ENCODE measurements at places on chromosomes 12 and 14.
A peak's percentile ranks its signal among the peaks of the same experiment; 100 is the strongest.

- DNase-seq = peak; percentile 27
Measured at GRCh38 chr12:110249716-110250225, 31.3 kb upstream of the ATP2A2 start.

GRCh38 chr14:35998303-35998702 lies 172.2 kb downstream of the BRMS1L start:
- no peak for DNase-seq

DNA sequence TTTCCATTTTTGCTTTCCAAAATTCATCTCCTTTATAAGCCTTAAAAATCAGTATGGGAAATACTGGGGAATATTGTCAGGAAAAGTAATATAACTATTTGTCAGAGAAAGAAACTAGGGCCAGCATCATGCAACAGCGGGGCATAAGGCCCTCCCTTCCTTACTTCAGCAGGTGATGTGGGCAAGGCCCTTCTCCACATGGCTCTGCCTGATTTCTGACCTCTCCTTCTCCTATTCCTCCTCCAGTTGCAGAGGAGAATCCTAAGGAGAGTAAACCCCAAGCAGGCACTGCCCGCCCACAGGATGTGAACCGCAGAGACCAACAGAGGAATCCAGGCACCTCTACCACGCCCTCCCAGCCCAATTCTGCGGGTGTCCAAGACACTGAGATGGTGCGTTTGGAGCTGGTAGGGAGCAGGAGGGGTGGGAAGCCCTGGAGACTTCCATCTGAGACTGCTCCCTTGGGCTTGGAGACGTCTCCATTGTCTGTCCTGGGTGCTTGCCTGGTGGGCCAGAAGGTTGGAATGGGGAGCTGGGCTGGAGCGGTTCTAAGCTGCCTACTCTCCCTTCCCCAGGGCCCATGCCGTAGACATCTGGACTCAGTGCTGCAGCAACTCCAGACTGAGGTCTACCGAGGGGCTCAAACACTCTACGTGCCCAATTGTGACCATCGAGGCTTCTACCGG lies 2.7 kb upstream of the SOAT2 start:
- no peak for DNase-seq

GRCh38 chr14:100435459-100435858 lies 112.3 kb downstream of the SLC25A47 start:
- DNase-seq = no peak

DNA sequence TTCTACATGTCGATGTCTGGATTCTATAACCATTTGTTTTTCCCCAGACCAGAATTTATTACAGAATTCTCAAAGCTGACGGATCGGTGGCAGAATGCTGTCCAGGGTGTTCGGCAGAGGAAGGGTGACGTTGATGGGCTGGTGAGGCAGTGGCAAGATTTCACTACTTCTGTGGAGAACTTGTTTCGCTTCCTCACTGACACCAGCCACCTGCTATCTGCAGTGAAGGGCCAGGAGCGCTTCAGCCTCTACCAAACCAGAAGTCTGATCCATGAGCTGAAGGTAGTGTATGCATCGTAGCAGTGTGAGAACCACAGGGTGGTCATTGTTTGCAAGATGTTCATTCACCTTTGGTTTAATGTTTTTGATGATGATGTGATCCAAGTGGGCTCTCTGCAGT lies 124.0 kb downstream of the ESR2 start:
- no peak for DNase-seq

DNA sequence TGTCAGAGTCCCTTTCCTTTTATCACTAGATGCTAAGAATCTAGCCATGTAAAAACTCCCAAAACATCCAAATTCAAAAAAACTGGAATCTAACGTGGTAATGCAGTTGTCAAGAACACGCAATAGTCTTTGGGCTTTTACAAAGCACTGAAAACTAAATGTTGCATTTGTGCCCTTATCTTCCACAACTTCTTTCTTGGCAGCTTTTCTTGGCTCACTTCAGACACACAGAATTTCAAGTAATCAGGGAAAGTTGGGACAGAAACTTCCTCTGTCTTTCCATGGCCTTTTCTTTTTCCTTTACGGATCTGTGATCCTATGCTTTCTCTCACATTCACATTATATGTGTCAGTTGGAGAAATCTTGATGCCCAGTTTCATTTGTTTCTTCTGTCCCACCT lies 136.0 kb downstream of the CRADD start:
- peak; percentile 70 for DNase-seq

GRCh38 chr12:15214851-15215601 lies 6.2 kb downstream of the RERG start:
- DNase-seq = no peak

GRCh38 chr14:88856786-88857366 lies 32.4 kb downstream of the TTC8 start:
- DNase-seq = peak; percentile 61

- no peak for DNase-seq
Measured at GRCh38 chr12:96421014-96421413, 20.8 kb upstream of the CDK17 start.

- DNase-seq = no peak
Measured at GRCh38 chr12:11677752-11678151, 28.3 kb downstream of the ETV6 start.

GRCh38 chr12:53123578-53124351 lies 20.5 kb downstream of the SOAT2 start:
- no peak for DNase-seq

- no peak for DNase-seq
Measured at GRCh38 chr12:101379149-101379548, 28.4 kb downstream of the ARL1 start.

DNA sequence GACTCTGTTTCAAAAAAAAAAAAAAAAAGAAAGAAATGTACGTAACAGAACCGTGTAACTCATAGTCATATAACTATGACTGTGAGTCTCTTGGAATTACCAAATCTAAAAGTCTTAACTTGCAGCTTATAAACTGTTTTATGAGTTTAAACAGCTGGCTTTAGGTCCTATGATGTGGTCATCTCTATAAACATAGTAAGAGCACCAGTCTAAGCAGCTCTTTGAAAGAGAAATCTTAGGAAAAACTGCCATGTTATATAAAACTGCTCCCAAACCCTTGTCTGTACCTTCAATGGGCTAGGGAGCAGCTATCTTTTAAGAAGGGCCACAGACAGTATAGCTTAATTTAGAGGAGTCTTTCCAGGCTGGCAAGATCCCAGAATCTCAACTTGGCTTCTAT lies 115.5 kb upstream of the AEBP2 start:
- DNase-seq = no peak

GRCh38 chr14:103702497-103703432 lies 12.5 kb downstream of the XRCC3 start:
- no peak for DNase-seq

- no peak for DNase-seq
Measured at GRCh38 chr12:75683220-75683619, 171.8 kb upstream of the KRR1 start.

DNA sequence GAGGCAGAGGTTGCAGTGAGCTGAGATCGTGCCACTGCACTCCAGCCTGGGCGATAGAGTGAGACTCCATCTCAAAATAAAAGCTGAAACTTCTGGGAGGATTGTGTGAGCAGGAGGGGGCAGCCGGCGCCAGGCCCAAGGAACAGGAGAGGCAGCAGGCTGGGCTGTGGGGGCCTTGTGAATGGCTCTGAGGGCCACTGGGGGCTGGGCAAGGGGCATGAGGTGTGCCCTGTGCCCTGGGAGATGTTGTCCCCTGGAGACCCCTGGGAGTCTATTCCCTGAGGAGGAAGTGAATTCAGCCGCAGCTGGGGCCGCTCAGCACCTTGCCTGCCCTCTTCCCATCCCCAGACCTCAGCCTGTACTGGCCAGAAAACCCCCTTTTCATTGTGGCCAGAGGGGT lies 4.9 kb downstream of the LBHD2 start:
- DNase-seq = no peak

DNA sequence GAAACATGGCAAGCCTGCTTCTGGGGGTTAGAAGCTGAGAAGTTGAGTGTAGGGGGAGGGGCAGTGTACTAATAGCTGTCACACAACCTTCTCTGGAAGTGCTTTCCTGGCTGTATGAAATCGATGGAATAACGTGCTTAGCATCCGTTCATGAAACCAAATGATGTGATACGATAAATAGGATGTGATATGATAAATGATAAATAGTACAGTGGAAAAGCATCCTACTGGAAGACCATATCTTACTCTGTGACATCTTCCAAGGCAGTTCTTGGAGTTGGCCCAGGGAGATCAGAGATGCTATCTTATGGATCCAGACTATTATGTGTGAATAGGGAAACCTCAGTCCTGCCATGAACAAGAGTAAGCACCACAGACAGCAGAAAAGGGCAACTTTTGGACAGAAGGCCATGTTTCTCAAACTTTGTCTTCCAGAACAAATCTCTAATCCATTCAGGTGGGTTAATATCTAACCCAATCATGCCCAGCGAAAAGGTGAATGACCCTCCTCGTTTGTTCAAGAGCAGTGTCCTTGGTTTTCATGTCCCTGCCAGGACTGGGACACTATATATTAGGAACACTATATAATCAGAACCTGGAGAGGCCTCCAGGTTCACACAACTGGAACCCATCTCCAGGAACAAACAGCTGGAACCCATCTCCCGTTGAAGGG lies at the start of gene ANG:
TSS of gene ANG (plus strand) at position 598 of the 673 bp plus-strand sequence. CDS start 4,801 bp downstream, outside the sequence.
- no peak for DNase-seq

DNA sequence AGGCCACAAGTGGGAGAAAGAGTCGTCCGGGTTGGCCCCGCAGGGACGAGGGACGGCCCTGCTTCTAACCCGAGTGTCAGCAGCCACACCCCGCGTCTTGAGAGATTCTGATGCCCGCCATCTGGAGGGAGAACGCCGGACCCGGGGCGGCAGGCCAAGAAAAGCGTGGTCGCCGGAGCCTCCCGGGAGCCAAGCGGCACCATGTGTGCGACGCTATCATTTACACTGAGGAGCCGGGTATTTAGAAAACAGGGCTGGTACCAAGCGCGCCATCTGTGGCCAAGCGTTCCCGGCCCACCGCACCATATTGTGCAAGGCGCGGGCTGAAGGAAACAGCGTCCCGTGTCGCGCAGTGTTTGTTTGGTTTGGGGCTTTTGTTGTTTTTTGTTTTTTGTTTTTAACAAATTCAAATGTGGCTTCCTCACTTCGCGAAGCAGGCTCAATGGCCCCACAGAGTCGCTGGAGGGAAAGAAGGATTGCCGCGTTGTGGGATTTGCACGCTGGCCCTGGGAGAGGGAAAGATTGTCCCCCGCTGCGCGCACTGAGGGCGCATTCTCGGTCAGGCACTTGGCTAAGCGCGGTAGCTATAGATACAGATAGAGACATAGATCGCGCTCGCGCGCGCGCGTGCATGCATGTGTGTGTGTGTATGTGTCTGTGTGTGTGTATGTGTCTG lies 153.8 kb downstream of the BCL11B start:
- DNase-seq = no peak

DNA sequence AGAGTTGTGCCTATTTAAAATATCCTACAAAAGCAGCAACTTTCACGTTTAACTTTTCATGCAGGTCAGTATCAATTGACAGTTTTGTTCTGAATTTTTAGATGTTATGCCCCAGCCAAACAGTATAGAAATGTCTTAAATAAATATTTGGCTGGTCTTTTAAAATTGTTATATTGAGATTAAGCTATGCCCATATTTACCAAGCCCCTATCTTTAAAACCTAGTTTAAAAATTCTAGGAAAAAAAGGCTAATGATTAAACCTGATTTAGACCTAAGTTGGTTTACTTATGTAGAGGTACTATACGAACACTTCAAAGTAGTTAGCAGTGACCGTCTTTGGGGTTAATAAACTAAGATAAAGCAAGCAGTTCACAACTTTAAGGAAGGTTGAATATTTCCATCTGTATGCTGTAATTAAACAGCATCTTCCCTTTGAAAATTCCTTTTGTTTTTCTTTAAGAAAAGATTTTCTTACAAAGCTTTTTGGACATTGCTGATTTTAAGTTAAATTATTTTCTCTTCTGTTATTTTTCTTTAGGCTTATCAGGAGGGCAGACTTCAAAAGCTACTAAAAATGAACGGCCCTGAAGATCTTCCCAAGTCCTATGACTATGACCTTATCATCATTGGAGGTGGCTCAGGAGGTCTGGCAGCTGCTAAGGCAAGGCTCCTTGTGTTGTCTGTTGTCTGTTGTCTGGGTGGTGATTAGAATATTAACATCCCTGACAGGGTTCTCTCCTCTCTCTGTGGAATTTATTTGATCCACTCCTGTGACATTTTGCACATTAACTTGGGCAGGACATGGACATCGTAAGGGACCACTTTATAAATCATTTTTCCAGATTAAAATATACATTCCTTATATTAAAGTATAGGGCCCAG lies 7.5 kb downstream of the EID3 start:
- DNase-seq = no peak

GRCh38 chr12:13099844-13100604 lies 3.4 kb downstream of the GSG1 start:
- no peak for DNase-seq

Measured in fibroblast of gingiva (primary cell).